ENCODE measurements at places on chromosomes 12 and 14.

DNA sequence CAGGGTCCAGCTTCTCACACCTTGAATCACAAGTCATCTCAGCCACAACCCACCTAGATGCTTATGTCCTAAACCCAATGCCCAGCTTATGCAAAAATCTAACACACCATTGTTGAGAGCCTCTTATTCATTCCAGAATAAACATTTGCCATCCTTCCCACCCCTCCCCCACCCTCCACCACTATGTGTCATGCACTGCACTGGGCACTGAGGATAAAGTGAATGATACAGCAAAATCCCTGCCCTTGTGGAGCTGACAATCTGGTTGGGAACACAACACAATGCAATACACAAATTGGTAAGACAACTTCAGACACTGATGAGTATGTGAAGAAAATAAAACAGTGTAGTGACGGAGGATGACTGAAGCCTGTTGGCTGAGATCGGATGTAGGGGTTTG lies 1.4 kb upstream of the GLTP start:
- DNase-seq: no peak

GRCh38 chr14:56902385-56902784 lies 92.1 kb upstream of the OTX2 start:
- DNase-seq: no peak

DNA sequence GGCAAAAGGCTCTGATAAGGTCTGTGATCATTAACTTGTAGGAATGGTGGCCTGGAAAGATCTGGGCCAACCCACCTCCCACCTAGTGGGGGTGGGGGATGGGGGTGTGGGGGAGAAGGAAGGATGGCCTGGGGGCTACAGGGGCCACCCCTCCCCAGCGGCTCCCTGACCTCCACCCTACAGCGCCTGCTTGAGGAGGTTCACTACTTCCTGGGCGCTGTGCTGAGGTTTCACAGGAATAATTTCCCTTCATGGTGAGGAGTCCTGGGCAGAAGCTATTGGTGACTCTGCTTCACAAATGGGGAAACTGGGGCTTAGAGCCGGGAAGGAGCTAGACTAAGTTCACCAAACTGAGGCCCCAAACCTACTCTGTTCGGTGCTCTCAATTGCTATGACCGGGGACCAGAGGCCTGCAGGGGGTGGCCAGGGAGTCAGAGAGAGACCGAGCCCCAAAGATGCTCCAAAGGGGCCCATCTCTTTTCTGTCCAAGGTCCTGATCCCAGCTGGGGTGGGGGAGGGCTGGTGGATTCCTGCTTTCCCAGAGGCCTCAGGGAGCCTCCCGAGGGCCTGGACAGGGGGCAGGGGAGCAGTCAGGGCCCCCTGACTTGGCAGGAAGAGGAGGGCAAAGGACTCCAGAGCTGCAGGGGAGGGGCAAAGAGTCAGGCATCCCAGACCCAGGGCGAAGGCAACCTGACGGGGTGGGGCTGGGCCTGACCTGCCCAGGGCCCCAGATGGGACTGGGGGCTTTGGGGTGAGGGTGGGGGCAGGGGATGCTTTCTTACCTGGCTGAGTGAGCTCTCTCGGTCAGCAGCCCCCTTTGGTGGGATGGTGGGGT lies 1.7 kb downstream of the HNF1A start:
- DNase-seq: no peak

- DNase-seq: no peak
These were observed 115.6 kb downstream of the CCER1 start for GRCh38 chr12:90839346-90839745.

DNA sequence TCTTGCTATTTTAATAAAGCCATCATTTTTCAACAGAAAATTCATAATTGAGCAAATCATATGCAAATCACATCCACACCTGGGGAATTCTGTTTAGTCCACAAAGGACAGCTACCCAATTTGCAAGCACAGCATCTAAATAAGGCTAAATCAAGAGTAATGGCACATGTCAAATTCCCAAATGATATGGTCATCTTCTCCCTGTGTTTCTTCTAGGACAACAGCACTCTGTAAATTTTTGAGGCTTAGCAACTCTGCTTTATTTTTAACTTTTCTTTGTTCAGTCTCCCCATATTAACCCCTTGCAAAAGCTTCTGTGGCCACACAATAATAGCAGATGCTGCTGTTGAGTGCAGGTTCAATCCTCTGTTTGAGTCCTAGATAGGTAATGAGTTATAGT lies 155.6 kb upstream of the DAAM1 start:
- no peak for DNase-seq

- DNase-seq: peak; percentile 5
These were observed 880.3 kb upstream of the MGAT4C start for GRCh38 chr12:87136330-87136976.

- no peak for DNase-seq
These were observed 33.9 kb downstream of the TMEM19 start for GRCh38 chr12:71719647-71720370.

DNA sequence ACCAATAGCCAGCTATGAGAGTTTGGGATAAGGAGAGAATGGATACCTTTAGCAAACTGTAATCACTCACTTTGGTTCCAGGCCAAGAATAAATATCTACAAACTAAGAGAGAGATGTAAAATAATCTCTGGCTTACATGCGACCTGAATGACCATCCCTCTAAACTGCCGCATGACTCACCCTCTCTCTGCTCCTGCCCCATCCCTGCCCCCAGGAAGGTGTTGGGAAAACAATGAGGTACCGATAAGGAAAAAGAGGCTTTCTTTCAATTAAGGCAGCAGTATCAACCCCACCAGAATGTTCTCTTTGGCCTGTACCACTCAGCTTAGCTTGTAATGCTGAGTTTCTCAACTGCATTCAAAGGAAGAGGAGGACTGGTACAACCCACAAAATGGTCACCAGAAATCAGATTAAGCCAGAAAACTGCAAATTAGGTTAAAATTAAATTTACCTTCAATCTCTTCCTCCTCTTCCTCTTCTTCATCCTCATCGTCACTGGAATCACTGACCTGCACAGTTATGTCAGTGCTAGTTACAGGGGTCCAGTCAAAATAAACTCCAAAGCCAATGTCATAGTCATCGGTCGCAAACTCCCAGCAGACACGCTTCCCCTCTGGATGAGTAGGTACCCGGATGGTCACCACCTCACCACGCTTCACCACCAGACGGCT lies 22.0 kb downstream of the GSTZ1 start:
- DNase-seq: no peak

DNA sequence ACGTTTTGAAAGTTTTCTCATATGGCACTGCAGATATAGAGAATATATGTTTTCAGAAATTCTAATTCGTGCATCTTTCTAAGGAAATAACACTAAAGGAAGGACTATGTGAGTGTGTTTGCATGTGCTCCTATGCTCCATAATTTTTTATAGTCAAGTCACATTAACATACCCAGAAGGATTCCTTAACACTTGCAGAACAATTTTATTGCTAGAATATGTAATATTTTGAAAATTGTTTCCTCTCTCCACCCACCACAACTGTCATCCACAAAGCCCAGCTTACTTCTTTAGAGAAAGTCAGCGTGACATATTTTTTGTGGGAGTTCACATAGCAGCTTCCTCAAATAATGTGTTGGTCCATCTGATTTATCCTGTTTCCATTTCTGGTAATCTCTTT lies 604.6 kb upstream of the MGAT4C start:
- no peak for DNase-seq

- DNase-seq: no peak
These were observed 3.3 kb downstream of the ACVR1B start for GRCh38 chr12:51954561-51955361.

- no peak for DNase-seq
These were observed 37.1 kb downstream of the FUT8 start for GRCh38 chr14:65449647-65450046.

DNA sequence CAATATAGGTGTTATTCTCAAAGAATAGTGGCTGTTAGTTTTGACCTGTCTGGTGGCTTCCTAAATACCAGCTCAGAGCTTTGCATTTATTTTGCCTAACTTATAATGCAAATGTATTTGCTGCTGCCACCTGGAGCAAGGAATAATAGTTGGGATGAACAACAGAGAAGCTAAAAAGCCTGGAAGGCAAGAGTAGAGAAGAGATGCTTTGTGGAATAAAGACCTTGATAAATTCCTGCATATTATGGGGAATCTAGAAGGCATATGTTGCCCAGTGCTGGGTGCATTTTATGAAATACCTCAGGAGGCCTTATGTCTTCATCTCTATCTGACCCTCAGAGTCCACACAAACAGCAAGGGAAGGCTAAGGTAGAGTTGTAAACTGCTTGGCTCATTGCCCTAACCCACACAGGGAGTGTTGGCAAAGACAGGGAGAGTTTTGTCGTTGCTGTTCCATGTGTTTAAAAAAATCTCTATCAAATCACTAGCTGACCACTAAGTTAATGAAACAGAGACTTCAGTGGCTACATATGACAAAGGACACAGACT lies 53.7 kb upstream of the SCAF11 start:
- no peak for DNase-seq

DNA sequence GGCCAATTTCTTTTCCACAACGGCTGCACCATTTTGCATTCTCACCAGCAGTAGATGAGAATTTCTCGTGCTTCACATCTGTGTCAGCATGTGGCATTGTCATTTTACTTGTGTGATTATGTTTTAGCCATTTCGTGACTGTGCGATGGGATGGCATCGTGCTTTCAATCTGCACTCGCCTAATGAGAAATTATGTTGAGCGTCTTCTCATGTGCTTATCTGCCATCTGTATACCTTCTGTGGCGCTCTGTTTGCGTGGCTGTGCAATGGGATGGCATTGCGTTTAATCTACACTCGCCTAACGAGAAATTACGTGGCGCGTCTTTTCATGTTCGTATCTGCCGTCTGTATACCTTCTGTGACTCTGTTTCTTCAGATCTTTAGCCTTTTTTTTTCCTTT lies 14.9 kb upstream of the GPR132 start:
- no peak for DNase-seq

GRCh38 chr14:99983251-99984015 lies 81.8 kb upstream of the EVL start:
- DNase-seq: no peak

DNA sequence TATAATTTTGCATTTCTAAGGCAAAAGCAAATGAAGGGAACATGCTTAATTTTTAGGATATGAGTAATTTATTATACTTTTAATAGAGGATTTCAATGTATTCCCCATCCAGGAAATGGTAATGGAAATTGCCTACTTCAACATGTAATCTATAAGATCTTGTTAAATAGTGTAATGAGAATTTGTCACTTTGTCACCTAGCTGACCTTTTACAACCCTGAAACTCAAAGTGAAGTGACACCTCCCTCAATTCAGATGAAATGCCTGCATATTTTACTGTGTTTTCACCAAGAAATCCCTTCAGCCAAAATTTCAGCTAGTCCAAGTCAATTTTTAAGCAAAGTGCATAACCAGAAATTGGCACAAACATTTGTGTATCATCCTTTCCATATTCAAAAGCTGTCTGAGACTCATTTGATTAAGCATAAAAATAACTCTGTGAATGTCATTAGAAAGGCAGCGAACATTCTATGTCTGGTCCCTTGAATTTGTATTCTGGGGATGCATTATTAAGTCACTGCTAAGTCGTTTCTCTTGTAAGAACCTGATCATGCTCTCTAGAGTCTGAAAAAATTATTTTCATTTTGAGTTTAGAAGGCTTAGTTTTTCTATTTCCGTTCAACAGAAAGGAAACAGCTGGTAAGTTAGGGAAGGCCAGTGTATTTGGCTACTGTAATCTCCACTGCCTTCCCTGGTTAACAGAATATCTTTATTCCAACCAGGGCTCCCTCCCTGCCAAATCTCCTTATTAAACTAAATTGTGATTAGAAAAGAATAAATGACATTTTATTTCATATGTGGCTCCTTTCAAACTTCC lies 100.8 kb downstream of the IGF1 start:
- DNase-seq: no peak

GRCh38 chr14:71579331-71579730 lies 352.9 kb upstream of the RGS6 start:
- no peak for DNase-seq

- no peak for DNase-seq
These were observed 25.2 kb downstream of the MIA2 start for GRCh38 chr14:39258782-39259545.

- DNase-seq: no peak
These were observed 239.0 kb downstream of the SLC16A7 start for GRCh38 chr12:59834659-59835474.

DNA sequence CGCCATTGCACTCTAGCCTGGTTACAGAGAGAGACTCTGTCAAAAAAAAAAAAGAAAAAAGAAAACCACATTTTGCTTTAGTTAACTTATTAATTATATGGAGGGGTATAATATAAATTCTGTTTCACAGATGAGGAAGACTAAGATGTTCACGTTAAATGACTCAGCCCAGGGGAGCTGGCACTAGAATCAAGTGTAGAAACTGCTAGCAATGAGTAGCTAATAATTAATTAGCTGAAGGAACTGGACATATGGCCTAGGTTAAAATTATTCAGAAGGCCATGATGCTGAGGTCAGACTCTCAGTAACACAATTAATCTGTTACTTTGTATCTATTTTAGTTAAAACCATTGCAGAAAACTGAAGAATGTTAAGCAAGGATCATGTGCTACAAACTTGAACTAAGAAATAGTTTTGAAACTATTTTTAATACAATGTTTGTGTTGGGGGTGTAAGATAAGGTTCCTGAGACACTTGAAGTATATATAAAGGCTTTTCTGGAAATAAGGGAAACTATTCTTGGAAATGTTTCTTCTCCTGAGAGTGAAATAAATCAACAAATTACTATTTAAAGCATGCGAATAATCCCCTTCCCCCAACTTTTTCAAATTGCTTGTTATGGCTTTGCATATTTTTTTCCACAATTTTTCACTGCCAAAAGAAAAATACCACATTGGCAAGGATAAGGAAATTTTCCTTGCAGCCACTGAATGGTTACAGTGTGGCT lies 589.3 kb downstream of the SOX5 start:
- DNase-seq: no peak

DNA sequence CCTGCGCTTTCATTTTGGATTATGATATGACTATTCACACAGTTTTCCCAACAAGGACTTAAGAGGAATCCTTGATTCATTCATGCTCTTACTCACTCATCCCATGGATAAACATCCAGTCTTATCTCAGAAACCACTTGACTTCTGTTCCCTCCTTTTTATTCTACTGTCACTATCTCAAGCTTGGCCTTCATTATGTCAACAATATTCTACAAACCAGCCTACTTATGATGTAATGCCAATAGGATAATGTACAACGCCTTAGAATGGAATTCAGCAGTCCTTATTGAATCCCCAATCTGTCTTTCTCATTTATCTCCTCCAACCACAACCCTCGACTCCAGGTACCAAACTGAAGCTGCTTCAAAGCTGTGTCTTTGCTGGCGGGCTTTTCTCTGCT lies 448.5 kb downstream of the PDZRN4 start:
- DNase-seq: no peak

DNA sequence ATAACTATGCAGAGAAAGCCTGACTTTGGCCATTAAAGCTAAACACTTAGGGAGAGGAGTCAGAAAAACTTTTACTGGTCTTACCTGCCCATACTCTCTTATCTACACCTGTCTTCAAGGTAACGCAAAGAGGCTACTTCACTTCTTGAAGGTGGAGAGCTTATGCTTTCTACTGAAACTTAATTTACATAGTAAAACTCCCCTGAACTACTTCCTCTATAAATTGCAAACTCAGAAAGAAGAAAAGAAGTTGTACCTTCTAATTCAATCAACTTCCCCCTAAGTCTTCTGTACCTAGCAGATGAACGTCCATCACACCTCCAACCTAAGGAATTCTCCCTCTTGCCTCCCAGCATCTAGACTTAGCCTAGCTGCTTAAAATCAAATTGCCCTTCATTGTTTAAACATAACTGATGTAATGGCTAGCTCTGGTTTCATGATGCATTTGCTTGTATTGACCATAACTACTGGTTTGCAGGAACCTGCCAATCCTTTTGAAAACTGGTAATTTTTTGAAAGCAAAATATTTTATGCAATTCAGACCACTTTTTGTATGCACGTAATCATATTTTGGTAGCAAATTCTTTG lies 87.7 kb downstream of the STON2 start:
- no peak for DNase-seq

GRCh38 chr14:96089401-96089800 lies 50.2 kb downstream of the C14orf132 start:
- no peak for DNase-seq
